ENCODE measurements at places on chromosomes 7 and 10.
A peak's percentile ranks its signal among the peaks of the same experiment; 100 is the strongest.

DNA sequence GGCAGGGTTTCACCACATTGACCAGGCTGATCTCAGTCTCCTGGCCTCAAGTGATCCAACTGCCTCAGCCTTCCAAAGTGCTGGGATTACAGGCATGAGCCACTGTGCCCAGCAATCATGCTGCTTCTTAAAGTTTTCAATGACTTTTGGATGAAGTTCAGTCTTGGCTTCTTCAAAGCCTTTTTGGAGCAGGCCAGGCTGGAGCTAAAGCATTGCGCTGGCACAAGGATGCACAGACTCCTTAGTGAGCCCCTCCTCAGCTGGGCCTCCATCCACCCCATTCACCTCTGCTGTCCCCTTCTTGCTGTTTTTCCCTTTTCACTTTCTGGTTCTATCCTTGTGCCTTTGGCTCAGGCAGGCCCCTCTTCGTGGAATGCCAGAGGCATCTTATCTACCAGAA, 638.6 kb downstream of the TYW1 start:
- no peak for DNase-seq

GRCh38 chr10:10514797-10515196, 502.9 kb upstream of the CELF2 start:
- DNase-seq: no peak

- no peak for DNase-seq
Observed at GRCh38 chr10:22544325-22545068, 169.9 kb downstream of the PIP4K2A start.

GRCh38 chr10:52573347-52573746, 199.2 kb downstream of the MBL2 start:
- DNase-seq: no peak

DNA sequence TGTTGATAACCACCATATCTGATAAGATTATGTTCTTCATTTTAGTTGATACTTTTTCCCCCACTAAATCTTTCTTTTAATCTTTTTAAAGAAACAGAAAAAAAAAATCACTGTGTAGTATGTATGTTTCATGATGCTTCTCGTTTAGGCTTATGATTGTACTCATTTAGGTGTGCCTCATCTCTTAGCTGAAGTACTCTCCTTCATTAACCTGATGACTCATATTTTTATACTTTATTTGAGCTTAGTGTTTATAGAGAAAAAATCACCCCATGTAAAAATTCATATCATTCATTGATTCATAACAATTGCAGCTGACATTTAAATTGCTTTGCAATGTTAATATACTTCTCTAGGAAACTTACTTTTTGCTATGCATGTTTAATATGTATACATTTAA, 158.9 kb downstream of the MLLT10 start:
- no peak for DNase-seq

GRCh38 chr10:95434583-95434982, 126.6 kb downstream of the SORBS1 start:
- no peak for DNase-seq

DNA sequence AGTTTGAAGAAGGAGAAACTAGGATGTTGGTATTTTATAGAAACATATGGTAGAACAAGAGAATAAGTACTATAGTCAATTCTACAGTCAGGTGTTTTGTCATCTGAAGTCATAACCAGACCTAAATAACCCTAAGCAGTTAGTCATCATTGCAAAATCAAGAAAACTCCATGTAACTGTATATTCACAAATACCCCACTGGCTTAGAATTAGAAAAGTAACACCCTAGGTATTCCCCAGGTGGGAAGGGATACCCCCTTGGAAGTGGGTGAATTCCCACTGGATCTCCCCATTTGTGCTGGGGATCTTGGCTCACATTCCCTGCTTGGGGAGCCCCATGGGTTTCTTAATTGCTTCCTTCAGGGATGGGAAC, 45.9 kb upstream of the ITGB8 start:
- no peak for DNase-seq

GRCh38 chr7:157585113-157585861, 248.5 kb downstream of the DNAJB6 start:
- no peak for DNase-seq

DNA sequence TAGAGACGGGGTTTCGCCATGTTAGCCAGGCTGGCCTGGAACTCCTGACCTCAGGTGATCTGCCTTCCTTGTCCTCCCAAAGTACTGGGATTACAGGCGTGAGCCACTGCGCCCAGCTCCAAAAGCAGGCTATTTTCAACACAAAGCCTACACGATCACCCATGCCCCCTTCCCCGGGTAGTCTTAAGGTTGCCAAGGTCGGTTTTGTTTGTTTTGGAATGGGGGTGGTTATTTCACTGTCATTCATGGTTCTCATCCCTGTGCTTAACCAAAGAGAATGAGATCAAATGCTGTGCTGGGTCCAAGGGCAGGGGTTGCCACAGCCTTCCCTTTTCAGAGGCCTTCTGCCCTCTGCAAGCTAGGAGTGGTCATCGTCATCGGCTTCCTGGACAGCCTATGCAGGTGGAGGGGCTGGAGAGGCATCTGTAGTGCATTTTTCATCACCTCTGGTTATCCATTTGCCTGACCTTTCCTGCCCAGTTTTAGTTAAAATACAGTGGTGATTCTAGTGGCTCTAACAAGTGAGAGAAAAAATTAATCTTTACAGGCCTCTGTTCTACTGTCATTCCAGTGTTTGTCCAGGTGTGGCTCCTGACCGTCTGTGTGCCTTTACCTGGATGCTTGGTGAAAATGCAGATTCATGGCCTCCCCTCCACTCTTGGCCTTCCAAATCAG, 11.4 kb downstream of the BLVRA start:
- DNase-seq: no peak

GRCh38 chr7:92781117-92781720, 55.2 kb downstream of the CDK6 start:
- no peak for DNase-seq

- DNase-seq: no peak
Observed at GRCh38 chr7:150449206-150449952, 1.1 kb upstream of the GIMAP8 start.

GRCh38 chr10:114308531-114309363, 69.7 kb downstream of the VWA2 start:
- DNase-seq: no peak

- DNase-seq: no peak
Observed at GRCh38 chr10:7202793-7203355, 208.0 kb downstream of the SFMBT2 start.

DNA sequence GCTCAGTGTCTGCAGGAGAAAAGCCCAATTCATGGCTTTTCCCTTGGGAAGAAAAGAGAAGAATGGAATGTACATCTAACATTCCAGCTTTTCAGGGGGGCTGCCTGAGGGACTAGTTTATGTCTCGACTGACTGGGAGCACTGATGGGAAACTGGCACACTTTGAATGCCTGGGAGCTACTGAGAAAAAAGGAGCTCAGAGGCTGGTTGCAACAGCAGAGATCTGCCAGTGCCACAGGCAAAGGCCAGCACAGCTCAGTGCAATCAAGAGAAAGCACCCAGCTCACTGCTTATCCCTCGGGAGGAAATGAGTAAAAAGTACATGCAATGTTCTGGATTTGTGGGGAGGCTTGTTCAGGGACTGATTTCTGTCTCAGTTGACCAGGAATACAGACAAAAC, 226.2 kb downstream of the COBL start:
- DNase-seq: no peak

DNA sequence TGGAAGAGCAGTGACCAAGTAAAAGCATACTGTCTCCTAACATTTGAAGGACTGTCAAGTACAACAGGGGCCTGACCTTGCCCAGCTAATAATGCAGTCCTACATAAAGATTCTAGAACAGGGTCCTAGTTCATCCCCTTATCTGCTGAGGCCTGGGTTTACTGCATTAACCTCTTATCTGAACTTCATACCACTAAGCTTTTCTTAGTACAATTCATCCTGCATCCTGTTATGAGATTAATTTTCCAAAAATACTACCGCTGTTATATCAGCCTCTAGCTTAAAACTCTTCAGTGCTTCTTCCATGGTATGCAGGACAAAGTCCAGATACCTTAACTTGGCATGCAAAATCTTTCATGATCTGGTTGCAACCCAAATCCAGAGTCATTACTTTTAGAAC, 72.5 kb downstream of the CHRM2 start:
- DNase-seq: no peak

GRCh38 chr10:106894692-106895091, 269.8 kb downstream of the SORCS1 start:
- DNase-seq: no peak

DNA sequence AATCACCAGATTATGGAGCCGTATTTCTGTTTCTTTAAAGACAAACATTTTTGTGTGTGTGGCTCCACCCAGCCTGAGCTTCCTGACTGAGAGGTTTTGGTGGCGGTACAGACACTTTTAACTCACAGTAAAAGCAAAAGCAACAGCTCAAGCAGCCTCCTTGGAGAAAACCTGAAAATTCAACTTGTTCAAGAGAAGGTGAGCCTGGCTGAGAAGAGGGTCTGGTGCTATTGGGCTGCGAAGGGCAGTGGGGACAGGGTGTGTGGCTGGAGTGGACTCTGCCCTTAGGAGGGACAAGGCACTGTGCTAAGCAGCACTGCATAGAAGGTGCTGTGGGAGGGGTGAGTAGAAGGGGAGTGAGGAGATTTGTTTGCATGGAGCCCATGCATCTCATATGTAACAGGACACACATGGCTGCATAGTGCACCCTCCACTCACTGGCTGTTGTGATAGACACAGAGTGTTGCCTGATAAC, at the start of gene GIMAP7:
GIMAP7 (plus strand) TSS at position 125 of the 475 bp plus-strand sequence. CDS start 5,103 bp downstream, outside the sequence.
- DNase-seq: peak; percentile 26

GRCh38 chr7:24971333-24972165, 8.4 kb downstream of the OSBPL3 start:
- no peak for DNase-seq

- no peak for DNase-seq
Observed at GRCh38 chr10:14688606-14689005, 86.1 kb downstream of the FAM107B start.

GRCh38 chr7:52071744-52072143, 755.1 kb upstream of the COBL start:
- DNase-seq: no peak

DNA sequence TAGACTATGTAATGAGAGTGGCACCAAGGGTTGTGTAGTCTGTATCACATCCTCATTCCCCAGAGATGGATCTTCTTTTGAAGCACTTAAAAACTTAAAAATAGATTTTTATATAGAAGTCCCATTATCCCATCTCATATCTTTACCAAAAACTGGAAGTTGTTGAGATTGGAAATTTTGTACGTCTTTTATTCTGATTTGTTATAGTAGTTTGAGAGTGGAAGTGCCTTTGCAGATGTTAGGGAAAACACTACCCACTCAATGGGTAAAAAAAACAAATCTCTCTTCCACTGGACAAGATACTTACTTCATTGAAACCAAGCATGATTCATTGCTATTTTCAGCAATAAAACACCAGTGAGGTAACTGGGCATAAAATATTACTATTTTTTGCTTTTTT, 184.4 kb downstream of the MACC1 start:
- DNase-seq: no peak

DNA sequence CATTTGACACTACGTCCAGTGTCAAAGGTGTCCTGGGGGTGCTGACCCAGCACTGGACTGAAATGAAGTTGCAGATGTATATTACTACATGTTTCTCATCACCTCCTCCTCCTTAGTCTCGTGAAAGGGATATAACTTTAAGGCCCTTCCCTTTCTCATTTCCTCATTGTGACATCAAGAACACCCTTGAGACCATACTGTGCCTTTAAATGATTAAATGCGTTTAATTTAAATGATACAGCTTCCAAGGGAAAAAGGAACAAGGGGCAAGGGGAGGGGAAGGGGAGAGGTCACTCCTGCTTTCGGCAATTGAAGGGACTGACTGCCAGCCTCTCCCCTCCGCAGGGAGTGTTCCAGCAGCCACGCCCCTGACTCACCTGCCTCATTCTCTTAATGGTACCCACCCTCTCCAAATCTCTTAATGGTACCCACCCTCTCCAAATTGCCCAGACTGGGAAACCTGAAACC, 80.5 kb upstream of the KMT2E start:
- no peak for DNase-seq

DNA sequence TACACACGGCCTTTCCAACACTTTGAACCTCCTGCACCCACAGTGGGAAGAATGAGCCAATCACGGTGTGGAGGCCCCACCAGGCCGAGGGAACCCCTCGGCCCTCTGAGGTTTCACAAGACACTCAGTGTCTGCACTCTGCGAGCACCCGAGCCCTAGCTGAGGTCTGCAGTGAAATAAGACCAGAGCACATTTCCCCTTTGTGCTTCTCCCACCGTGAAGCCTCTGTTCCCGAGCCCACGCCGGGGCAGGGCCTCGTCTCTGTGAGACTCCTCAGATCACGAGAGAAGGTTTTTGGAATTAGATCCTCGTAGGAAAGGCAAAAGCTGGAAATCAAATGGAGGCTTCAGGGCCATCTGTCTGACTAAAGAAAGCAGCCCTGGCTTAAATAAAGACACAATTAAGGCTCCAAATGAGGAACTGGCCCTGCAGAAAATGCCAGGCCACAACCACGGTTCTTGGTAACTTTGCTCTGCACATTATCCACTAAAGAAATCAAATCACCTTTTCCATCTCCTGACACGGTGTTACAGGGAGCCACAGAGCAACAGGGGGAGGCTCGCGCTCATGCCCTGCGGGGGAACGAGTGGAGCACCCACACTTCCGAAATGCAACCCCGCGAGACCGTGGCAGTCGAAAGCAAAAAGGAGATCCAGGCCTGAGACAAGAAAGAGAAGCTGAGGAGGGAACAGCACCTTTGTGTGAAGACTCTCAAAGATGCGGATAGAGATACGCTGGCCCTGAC, 43.7 kb downstream of the FAM53B start:
- DNase-seq: no peak

DNA sequence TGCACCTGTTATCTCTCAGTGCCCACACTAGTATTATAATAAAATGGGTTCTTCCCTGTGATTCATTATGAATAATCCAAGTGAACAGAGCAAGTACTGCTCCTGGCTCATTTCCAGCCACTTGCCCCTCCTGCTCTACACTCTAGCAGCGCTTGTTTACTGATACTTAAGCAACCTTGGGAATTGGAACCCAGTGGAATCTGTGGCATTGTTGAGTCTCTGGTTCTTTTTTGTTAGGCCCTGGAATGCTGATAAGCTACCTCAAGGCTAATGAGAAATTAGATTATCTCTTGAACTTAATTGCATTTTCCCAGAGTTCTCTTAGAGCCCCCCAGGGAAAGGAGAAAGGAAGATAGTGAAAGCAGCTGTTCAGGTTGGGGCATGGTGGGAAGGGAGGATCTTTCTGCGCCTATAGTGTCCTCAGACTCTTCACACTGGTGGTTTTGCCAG, 34.0 kb downstream of the PRKAR2B start:
- no peak for DNase-seq

DNA sequence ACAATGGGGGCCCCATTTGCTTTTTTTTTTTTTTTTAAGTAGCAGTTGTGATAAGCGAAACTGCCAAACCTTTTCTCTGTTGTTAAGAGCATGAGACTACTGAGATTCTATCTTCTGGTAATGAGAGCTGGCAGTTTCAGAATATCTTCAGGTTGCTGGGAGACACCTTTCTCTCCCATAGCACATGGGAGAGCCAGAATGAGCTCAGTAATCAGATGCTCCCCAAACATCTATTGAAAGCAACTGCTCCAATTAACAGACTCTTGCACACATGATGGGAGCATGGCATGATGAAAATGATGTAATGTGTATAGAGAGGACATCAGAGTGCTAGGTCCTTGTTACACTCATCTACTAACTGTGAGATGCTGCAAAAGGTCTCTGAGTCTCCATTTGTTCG, 18.8 kb downstream of the MYO3A start:
- no peak for DNase-seq

- DNase-seq: no peak
Observed at GRCh38 chr10:18087355-18087754, 52.9 kb upstream of the CACNB2 start.
